ENCODE measurements at places on chromosomes 7 and 10. TPM values are rescaled to one million over a fixed set of nuclear protein-coding genes. Genes with fewer than 3 reads are reported as not detected.

SPDYE1 gene
- total RNA-seq, result not detected

HKDC1 gene
- 0.49 TPM for total RNA-seq

IQUB gene
- 0.21 TPM for total RNA-seq

BTBD16 gene
- total RNA-seq, result 0.14 TPM

SFTPD gene
- total RNA-seq, result 0.42 TPM

CUX1 gene
- total RNA-seq, result 31.5 TPM

SAP25 gene
- total RNA-seq, result 0.35 TPM

SLC13A1 gene
- not detected for total RNA-seq

POU6F2 gene
- total RNA-seq, result not detected

LHFPL3 gene
- not detected for total RNA-seq

LRRC61 gene
- 11.0 TPM for total RNA-seq

NUTM2E gene
- not detected for total RNA-seq

SH2B2 gene
- 4.0 TPM for total RNA-seq

SLC25A13 gene
- total RNA-seq, result 22.8 TPM

TMEM176B gene
- not detected for total RNA-seq

FGL2 gene
- total RNA-seq, result not detected

CRYGN gene
- not detected for total RNA-seq

GBX1 gene
- total RNA-seq, result not detected

LRRC17 gene
- total RNA-seq, result 2.0 TPM

GNAI1 gene
- total RNA-seq, result 40.2 TPM

STYXL1 gene
- total RNA-seq, result 73.5 TPM

HECW1 gene
- not detected for total RNA-seq

ARHGEF35 gene
- 4.0 TPM for total RNA-seq

ITGA8 gene
- total RNA-seq, result not detected

AGR3 gene
- total RNA-seq, result not detected

TMEM184A gene
- total RNA-seq, result 23.9 TPM

RET gene
- 0.37 TPM for total RNA-seq

EIF4EBP2 gene
- total RNA-seq, result 15.2 TPM

DKK1 gene
- total RNA-seq, result 74.1 TPM

PCLO gene
- total RNA-seq, result 3.1 TPM

SPDYE6 gene
- not detected for total RNA-seq

ACBD7 gene
- 0.74 TPM for total RNA-seq

CYP3A4 gene
- 0.14 TPM for total RNA-seq

KCNMA1 gene
- total RNA-seq, result 8.2 TPM

CACNB2 gene
- total RNA-seq, result not detected

ZNF467 gene
- total RNA-seq, result 4.6 TPM

MYL10 gene
- total RNA-seq, result not detected

PLPP4 gene
- total RNA-seq, result not detected

ORC5 gene
- total RNA-seq, result 29.2 TPM

ATXN7L1 gene
- 3.3 TPM for total RNA-seq

MACC1 gene
- total RNA-seq, result 16.7 TPM

PSD gene
- 0.63 TPM for total RNA-seq

ZNF736 gene
- 3.2 TPM for total RNA-seq

MSMB gene
- 0.84 TPM for total RNA-seq

RARRES2 gene
- total RNA-seq, result not detected

SPAM1 gene
- not detected for total RNA-seq

ATG9B gene
- total RNA-seq, result not detected

TSPAN12 gene
- total RNA-seq, result 2.9 TPM

AGFG2 gene
- total RNA-seq, result 11.7 TPM

ACTA2 gene
- total RNA-seq, result 19.7 TPM

PTN gene
- 0.35 TPM for total RNA-seq

COL1A2 gene
- total RNA-seq, result 17.6 TPM

ATRNL1 gene
- total RNA-seq, result 0.23 TPM

FZD1 gene
- 9.2 TPM for total RNA-seq

LSM8 gene
- total RNA-seq, result 53.2 TPM

Data from airway epithelial cell (primary cell).